EH (cell line): ENCODE measurements at places on chromosomes 16 and 17.
A peak's percentile ranks its signal among the peaks of the same experiment; 100 is the strongest.

DNA sequence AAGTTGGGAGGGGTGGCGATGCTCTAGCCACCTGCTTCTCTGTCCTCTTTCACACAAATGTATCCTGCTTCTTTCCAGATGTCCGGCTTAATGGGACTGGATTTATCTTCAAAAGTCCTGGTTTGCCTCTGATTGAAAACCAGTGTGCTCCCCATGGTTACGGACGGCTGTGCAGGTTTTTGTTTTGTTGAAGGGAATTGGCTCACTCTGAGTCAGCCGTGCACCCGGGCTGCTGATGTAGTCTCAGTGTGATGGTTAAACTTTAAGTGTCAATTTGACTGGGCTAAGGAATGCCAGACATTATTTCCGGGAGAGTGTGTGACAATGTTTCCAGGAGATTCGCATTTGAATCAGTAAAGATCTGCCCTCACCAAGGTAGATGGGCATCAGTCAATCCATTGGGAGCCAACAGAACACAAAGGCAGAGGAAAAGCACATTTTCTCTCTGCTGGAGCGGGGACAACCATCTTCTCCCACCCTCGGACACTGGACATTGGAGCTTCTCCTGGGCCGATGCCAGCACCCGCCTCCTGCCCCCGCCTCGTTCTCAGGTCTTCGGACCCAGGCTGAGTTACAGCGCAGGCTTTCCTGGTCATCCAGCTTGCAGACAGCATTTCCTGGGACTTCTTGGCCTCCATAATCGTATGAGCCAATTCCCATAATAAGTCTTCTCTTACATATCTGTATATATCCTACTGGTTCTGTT lies 126.9 kb upstream of the TNRC6C start:
- DNase-seq = peak; percentile 75

DNA sequence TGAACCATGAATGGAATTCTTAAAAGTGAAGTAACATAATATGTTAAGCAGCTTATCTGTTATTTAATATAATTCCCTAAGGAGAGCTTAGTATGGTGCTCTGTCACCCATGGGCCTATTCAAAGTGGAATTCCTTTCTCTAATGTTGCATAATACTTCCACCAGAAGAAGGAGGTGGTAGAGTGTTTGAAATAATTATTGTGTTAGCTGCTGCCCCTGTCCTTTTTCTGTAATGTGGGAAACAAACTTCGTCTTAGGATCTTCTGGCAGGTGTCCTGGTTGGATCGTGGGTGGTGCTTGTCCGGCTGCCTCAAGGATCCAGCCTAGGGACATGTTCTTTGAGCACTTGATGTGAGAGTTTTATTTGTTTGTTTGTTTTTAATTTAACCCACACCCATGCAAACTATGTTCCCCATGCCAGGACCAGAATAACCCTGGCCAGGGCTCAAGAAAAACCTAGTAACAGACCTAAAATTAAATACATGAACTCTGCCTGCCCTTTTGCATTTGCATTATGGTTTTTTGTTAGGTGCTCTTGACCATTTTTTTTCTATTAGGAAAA lies 46.1 kb downstream of the ZNRF1 start:
- peak; percentile 83 for DNase-seq

DNA sequence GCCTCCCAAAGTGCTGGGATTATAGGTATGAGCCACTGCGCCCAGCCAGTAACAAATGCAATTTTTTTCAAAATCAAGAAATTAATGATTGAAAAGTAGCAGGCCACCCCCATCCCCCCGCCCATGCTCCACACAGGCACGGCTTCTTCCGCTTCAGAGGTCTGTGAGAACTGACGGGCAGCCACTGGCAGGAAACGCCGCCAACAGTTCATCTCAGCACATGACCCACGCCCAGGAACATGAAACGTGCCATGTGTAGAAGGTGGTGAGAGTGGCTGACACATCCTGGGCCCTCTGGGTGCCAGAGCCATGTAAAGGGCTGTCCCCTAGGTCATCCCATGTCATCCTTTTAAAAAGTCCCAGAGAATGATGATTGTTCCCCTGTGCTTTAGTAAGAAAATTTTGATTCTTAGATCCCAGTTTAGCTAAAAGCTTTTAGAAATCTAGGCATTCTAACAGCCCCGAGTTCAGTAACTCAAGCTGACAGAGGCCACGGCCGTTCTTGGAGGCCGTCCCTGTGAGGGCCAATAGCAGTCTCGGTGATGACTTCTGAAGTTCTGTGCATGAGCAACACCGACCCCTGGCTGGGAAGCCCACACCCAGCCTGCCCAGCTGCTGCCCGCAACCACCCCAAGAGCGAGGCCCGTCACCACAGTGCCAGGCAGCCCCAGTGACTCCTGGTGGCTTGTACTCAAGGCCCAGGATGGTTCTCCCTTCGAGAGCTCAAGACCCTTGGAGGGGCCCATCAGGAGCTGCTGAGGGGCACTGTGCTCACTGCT lies 52.1 kb downstream of the KLHDC4 start:
- no peak for DNase-seq

DNA sequence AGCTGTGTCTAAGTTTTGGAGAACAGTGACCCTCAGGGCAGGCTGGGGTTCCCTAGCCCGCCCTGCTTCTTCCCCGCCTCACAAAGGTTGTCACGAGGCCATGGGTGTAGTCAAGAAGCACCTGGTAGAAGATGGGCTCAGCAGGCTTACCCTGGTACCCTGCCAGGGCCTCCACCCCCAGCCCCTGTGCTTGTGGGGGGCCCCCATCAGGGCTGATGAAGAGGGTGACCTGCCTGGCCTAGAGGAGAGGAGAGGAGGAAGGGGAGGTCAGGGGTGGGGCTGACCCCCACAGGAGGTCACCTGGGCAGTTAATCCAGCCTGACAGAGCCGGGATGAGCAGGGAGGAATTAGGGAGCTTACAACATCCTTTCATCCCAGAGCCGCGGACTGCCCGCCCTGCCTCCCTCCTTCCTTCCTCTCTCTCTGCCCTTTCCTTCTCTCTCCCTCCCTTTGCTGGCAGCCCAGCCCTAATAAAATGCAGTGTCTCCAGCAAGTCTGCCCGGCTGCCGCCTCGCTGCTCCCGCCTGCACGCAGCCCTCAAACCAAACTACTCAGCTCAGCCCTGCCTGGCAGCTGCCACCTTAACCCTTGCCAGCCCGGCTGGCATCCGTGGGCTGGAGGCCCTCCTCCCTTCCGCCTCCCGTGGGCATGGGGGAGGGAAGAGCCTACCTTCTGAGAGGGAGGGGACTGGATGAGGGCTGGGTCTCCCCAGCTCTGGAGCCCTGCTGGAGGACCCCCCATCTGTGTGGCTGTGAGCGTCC lies 7.2 kb downstream of the DLX3 start:
- peak; percentile 74 for DNase-seq

- no peak for DNase-seq
Observed at GRCh38 chr17:75843577-75844529, at the start of gene UNC13D. TSS of gene UNC13D (minus strand) at chr17:75844404. CDS start at chr17:75844337, 67 bp downstream.

- DNase-seq = no peak
Observed at GRCh38 chr16:73750639-73751038, 546.0 kb upstream of the PSMD7 start.

GRCh38 chr17:17305281-17305801 lies 2.2 kb downstream of the NT5M start:
- DNase-seq = peak; percentile 36

DNA sequence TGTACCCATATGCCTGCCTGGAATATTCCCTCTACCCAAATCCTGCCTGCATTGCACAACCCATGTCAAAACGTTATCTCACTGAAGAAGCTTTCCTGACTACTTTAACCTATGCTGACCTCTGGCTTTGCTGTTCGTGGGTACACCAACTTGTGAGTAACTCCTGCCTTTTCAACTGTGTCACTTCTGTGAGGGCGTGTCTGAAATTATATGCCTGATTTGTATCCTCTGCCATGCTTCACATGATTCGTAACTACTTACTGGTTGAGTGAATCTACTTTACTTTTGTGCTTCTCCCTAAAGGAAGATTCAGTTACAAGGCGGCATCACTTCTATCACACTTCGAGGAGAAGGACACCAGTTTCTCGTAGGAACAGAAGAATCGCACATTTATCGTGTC lies 33.3 kb upstream of the USP43 start:
- DNase-seq = no peak

DNA sequence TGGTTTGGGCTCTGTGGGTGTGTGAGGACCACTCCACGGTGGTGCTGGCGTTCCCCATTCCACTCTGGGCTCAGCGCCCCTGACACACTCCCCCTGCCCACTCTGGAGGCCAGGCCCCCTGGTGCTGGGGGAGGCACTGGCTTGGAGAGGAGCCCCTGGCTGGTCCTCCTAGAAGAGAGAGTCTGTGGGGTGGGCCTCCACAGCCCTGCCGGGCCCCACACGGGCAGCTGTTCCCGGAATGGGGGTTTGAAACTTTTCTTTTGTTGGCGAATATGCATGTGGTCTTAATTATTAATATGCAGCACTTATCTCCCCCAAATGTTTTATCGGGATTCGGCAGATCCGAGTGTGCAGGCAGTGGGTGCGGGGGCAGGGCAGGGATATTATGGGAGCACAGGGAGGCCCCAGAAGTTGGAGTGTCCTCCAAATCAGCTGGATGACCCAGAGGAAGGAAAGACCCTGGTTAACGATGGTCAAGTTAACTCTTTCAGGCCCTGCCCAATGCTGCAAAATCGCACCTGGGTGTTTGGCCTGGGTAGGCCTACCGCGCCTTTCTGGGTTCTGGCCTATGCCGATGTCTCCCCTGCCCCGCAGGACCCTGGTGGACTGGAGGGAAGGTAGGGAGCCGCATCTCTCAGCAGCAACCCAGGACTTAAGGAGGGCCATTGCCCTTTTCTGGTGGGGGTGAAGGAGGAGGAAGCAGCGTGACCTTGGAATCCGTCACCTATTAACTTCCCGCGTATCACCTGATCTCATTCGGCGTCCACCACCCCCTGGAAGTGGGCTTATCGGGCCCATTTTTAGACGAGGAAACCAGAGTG lies 36.0 kb downstream of the TMEM235 start:
- no peak for DNase-seq

DNA sequence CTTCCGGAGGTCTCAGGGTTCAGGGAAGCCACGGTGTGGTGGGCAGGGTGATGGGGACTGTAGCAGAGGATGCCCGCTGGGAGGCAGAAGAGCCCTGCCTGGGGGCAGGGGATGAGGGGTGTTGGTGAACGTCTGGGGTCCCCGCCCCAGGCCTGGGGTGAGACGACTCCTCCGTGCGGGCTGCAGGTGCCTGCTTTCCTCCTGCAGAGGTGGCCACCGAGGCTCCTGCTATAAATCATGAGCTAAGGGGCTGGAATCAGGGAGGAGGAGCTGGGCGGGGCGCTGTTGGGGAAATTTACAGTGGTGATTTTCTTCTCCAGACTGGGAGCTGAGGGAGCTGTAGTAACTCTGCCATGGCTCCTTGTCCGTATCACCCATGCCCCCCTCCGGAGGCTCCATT lies 167.0 kb downstream of the MRM1 start:
- DNase-seq = no peak
